ENCODE measurements at places on chromosomes 5 and 9. TPM values are rescaled to one million over a fixed set of nuclear protein-coding genes. Genes with fewer than 3 reads are reported as not detected.

The BHMT2 gene
- 0.79 TPM for total RNA-seq

The CNTNAP3 gene
- total RNA-seq = 2.7 TPM

- DNase-seq = no peak
Observed at GRCh38 chr9:135083831-135084230, 3.6 kb upstream of the OLFM1 start.

The TSTD2 gene
- total RNA-seq = 12.0 TPM

GRCh38 chr5:73096239-73096575, 24.2 kb upstream of the TMEM171 start:
- no peak for DNase-seq

The CCL28 gene
- total RNA-seq = 0.12 TPM

The CTNND2 gene
- total RNA-seq = not detected

The LRRC70 gene
- 0.10 TPM for total RNA-seq

- peak; percentile 41 for DNase-seq
Observed at GRCh38 chr5:79069488-79070349, at the start of the genes BHMT2 and DMGDH. Gene BHMT2 (plus strand): TSS chr5:79069767. CDS start chr5:79069783, 16 bp downstream. Gene DMGDH (minus strand): TSS chr5:79069674. CDS start chr5:79069620, 54 bp downstream.

GRCh38 chr5:123696921-123697341, 185.0 kb downstream of the CSNK1G3 start:
- peak; percentile 98 for DNase-seq

The HNRNPK gene
- total RNA-seq = 901 TPM

The SLC4A9 gene
- total RNA-seq = not detected

Data from MG63 (cell line).